ENCODE measurements at places on chromosomes 3 and 15. TPM values are rescaled to one million over a fixed set of nuclear protein-coding genes. Genes with fewer than 3 reads are reported as not detected.
A peak's percentile ranks its signal among the peaks of the same experiment; 100 is the strongest.

ERICH6 gene
- total RNA-seq: 0.38 TPM

ICE2 gene
- 16.4 TPM for total RNA-seq

GCSAM gene
- total RNA-seq: not detected

POPDC2 gene
- total RNA-seq: not detected

ZNF502 gene
- total RNA-seq: 4.3 TPM

NPRL2 gene
- 23.9 TPM for total RNA-seq

DOCK3 gene
- 0.46 TPM for total RNA-seq

CLSTN2 gene
- total RNA-seq: 0.13 TPM

DNA sequence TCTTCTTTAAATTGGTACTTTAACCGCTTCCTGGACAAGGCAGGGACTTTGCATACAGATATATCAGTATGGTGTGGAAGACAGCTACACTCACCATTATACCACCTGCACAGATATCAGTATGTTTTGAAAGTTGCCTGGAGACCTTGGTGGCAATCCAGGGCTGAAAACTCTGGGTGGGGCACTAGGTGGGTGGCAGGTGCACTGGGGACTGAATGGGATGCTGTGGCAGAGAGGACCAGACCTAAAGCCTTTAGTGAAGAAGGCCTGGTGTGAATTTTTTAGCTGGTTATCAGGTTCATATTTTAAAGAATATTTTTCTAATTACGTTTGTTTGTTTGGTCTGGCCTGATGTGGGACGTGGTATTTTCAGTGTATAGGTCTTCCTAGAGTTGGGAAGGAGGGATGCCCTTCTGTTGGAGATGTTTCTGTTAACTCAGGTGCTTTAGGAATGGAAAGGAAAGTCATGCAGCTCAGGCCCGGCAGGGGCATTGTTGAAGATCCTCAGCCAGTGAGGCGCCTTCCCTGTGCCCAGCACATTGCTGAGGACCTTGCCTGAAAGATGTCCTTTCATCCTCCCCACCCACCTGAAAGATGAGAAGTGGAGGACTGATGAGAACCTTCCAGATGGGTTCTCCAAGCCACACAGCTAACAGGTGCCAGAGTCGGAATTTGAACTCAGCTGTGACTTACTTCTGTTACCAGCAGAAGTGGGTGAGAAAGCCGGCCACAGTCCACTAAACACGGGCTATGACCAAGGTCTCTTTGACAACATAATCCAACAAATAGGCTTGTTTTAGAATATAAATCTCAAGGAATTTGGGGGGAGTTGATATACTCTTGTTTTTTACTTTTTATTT is 77.3 kb downstream of the APBA2 start:
- no peak for DNase-seq

DNA sequence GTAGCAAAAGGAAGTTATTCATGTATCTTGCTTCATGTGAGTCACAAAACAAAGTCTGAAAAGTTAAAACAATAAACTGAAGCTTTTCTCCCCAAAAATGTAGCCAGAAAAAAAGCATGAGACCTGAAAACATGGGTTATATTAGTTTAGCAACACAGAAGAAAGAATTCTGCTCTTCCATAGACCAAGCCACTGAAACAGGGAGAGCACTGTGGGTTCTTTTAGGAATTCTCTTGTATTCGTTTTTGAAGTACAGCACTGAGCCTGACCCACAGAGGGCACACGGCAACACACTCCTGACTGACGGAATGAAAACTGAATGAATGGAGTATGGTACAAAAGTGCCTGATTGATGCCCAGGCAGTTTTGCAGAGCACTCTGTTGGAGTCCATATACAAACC is 66.6 kb downstream of the TM4SF4 start:
- DNase-seq: peak; percentile 66

DNA sequence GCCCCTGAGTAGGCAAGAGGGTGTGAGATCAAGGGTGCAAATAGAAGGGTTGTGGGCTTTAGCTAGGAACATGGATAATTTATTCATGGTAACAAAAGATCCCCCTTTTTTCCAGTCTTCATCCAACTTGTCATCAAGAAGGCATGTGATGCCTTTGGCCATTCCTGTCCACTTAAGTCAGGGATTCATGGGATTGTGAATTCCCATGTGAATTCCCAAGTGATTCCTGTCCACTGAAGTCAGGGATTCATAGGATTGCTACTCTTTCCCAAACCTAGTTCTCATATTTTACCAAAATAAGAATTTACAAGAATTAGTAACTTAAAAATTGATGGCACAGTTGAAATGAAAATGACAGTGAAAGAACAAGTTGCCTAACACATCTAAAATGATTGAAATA is 40.8 kb downstream of the HMG20A start:
- DNase-seq: peak; percentile 33

DNA sequence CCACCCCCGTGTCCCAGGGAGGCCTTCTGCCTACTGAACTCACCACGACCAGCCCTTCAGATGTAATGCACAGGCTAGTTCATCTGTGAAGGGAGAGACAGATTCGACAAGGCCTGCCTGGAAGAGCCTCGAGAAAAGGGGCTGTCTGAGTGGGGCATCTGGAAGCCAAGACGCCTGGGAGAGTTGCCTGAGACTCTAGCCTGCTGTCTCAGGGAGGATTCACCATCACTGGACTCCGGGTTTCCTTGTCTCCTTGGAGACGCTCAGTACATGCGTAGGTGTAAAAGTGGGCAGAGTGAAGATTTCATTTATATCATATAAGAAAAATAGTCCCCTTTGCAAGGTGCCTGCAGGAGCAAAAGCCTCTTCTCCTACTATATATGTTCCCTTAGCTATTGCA is 468.9 kb downstream of the FOXP1 start:
- no peak for DNase-seq

GRCh38 chr3:101320475-101320874 is at the start of gene IMPG2:
TSS of gene IMPG2 (minus strand) at chr3:101320575. CDS start at chr3:101320372, 203 bp downstream.
- no peak for DNase-seq

DNA sequence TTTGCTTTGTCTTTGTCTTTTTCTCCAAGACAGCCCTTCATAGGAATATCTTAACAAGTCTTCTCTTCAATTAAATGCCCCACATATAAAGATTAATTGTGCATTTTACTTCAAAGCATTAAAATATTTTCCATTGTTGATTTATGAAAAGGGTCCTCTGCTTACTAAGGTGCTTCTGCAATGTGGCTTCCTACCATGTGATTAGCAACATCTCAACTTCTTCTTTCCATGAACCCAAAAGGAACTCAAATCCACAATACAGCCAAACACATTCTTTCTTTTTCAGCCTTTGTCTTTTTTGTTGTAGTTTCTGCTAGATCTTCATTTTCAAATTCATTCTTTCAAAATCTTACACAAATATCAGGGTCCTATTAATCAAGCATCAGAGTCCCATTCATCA is 309.2 kb downstream of the NSUN3 start:
- DNase-seq: no peak

DNA sequence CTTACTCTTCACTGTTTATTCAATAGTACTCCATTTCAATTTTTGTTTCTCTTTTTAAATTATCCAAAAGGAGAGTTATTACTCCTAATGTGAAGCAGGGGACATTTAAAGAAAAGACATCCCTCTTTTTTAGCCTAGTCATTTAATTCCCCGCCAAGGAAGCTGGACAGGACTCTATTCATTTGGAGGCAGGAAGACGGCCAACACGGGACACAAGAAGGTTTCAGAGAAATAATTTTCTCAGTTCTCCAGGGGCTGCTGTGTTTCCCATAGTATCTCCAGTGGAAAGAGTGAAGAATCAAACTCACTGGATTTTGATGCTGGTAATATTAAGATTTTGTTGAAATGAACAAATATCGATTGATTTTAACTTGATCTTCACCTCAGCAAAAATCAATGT is 833.7 kb downstream of the ROBO2 start:
- DNase-seq: no peak

- DNase-seq: peak; percentile 73
Measured at GRCh38 chr3:136075218-136075808, 109.8 kb downstream of the PPP2R3A start.

DNA sequence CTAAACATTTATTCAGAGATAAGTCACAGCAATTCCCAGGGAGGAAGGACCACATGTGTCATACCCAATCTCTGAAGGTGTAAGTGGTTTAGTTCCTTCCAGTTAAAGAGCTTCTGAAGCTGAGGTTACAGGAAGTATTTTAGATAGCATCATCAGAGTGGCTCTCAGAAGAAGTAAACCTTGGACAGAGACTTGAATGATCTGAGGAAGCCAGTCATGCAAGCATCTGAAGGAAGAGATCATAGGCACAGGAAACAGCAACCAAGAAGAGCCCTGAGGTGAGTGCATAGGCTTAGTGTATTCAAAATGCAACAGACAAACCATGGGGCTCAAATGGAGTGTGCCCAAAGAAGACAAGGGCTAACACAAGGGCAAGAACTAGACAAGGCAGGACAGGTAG is 210.3 kb downstream of the ULK4 start:
- no peak for DNase-seq

DNA sequence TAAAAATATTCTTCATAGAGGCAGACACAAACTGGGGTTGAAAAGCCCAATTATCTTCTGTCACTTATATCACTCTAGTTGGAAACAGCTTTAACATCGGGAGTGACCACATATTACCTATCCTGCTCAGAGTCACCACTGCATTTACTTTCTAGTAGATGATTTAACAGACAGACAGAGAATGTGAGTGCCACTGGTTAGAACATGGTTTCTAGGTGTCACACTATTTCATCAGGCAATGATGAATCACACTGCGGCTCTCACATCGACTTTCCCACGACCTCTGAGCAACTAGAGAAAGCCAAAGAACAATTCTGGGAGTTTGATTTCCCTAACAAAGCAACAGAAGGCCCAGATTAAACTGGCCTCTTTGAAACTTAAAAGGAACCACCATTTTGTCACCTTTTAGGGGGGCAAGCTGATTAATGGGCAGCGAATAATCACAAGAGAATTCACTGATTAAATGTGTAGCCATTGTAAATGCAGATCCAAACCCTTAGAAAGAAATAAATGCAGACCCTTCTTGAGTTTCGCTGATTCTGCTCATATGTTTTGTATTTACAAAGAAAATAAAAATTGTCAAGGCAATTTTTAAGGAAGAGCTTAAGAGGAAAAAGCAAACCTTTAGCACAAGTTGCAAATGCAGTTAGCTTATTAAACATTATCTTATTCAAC is 112.6 kb upstream of the KBTBD8 start:
- peak; percentile 5 for DNase-seq

- DNase-seq: peak; percentile 36
Measured at GRCh38 chr15:75659928-75660645, 12.4 kb downstream of the SNX33 start.

DNA sequence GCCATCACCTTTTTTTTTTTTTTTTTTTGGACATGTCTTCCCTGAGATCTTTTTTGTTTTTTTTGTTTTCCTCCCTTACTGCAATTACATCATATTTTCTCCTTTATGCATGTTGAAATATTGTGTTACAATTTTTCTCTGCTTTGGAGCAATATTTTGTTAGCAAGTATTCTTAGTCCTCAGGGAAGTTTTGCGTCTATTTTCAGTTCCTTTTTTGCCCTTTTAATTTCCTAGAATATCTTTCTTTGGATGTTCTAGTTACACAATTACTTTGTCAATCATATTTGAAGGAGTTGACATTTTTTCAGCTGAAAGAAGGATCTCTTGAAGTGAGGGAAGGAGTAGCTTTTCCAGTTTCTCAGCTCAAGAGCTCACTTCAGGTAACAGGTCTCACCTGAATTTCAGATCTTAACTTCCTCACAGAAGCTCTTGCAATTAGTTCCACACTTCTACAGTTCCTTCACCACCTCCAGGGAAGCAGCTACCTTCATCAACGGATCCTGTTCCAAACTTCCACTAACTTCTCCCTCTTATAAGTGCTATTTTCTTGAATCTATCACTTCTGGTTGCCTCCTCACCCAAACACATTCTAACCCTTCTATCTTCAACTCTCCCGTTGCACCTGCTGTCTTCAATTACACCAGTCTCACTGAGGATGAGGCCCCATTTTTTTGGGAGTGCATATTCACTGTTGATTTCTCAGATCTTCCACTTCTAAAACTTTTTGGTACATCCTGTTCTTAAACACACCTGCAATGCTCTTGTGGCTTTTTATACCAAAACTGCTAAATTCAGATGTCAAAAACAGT is 57.8 kb upstream of the CPOX start:
- peak; percentile 8 for DNase-seq

DNA sequence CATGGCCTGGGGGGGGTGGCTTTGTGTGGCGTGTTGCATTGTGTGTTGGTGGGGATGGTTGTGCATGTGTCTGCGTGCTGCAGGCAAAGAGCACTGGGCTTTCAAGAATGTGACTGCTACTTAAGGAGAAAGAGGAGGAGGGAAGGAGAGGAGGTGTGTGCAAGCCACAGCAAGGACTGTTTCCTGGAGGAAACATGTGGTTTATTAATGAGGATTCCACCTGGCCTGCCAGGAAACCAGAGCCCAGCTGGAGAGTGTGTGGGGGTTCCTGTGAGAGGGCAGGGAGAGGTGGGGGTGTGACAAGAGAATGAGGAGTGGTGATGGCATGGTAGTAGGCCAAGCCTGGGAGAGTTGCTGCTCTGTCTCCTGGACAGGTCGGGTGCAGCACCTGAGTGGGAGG is 258.1 kb upstream of the ROPN1 start:
- DNase-seq: no peak

GRCh38 chr15:39028069-39028468 is 463.5 kb upstream of the RASGRP1 start:
- peak; percentile 85 for DNase-seq

DNA sequence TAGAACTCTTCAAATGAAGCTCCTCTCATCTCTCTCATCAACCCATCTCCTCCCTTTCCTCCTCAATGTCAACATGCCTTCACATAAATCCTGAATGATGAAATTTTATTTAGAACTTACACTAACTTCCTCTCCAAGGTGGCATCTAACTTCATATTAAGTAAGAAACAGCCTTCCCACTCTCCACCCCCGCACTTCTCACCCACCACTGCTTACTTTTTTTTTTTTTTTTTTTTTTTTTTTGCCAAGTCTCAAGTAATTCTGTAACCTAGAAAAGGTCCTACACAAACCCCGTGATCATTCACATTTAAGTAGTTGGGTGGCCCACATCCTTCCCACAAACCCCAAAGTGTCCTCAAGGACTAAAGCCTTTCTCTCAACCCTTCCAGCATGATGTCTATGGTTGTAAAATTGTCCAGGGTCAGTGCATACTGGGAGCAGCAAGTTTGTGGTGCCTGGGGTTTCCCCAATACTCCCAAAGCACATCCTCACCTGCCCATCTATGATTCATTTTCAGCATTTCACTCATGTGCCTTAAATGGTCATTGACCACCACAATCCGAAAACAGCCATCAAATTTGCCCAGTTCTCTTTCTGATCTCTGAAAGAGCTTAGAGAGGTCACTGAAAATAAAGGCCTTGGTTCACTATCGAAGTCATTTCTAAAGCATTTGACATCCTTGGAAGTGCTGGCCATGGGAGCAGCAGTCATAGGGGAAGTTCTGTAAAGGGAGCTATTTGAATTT is 47.2 kb downstream of the CD86 start:
- no peak for DNase-seq

DNA sequence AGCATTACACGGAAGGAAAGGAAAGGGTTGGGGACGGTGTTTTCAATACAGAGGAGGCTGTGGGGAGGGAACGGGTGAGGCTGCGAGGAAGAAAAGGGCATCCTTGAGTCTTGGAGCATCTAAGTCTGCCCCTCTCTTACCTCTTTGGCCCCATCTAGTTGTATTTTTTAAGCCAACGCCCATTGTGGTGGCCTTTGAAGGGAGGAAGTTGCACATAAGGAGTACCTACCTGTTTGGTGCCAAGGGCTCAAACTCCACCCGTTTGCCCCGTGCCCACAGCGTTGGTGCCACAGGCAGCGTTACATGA is 146.1 kb upstream of the UMPS start:
- no peak for DNase-seq

Measured in LHCN-M2 (cell line).